ENCODE measurements at places on chromosomes 3 and 15.
A peak's percentile ranks its signal among the peaks of the same experiment; 100 is the strongest.

DNA sequence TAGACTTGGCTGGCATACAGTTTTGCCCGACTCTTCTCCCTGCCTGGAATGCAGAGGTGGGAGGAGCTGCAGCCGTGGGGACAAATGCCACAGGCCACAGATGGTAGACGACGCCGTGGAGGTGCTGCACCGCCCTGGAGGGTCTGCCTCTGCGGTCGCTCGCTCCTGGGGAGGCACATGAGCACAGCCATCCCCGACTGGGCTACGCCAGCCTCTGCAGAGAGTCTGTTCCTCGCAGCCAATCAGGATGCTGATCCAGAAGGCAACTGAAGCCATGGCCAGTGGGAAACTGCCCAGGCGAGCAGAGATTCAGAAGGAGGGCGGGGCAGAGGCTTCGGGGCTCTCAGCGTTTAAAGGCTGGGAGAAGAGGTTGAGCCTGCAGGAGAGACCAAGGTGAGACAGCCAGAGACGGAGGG lies 11.9 kb upstream of the LRRC15 start:
- no peak for DNase-seq

DNA sequence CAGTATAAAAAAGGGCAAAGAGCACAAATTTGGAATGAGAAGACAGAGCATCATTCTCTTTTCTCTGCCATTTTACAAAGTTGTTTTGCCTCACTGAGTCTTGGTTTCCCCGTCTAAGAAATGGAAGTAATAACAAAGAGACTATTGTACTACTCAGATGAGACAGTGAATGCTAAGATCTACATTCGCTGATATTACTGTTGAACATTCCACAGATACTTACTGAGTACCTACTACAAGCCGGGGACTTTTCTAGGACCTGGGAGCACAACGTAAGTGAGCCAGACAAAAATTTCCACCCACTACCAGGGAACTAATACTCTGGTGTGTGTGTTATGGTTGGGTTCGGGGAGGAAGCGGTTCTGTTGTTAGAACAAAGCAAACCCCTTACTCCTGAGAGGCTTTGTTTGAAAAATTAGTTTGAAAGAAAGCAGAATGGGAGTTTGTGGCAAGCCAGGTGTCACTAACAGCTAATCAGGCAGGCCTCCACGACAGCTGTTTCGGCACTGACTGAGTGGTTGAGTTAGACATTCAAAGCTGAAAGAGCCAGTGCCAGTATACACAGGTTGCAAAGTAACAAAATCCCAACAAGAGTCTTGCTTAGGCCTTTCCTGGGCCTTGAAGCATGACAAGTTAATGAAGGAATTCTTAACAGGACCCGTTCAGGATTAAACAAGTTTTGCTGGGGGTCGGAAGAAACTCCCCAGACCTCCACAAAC lies 458.3 kb downstream of the EDEM1 start:
- no peak for DNase-seq

GRCh38 chr3:54859184-54859583 lies 68.7 kb downstream of the LRTM1 start:
- no peak for DNase-seq

DNA sequence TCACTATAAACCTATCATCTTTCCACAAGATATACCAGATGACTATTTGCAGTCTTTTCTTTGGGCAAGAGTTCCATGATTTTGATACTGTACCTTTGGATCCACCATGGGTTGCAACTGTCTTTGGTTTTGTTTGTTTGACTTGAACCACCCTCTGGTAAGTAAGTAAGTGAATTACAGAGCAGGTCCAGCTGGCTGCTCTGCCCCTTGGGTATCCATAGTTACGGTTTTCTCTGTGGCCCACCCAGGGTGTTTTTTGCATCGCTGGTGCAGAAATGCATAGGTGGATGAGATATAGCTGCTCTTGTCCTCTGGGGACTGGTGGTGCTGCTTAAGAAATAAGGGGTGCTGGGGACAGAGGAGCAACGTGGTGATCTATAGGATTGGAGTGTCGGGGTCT lies 33.8 kb downstream of the CHDH start:
- DNase-seq: no peak

DNA sequence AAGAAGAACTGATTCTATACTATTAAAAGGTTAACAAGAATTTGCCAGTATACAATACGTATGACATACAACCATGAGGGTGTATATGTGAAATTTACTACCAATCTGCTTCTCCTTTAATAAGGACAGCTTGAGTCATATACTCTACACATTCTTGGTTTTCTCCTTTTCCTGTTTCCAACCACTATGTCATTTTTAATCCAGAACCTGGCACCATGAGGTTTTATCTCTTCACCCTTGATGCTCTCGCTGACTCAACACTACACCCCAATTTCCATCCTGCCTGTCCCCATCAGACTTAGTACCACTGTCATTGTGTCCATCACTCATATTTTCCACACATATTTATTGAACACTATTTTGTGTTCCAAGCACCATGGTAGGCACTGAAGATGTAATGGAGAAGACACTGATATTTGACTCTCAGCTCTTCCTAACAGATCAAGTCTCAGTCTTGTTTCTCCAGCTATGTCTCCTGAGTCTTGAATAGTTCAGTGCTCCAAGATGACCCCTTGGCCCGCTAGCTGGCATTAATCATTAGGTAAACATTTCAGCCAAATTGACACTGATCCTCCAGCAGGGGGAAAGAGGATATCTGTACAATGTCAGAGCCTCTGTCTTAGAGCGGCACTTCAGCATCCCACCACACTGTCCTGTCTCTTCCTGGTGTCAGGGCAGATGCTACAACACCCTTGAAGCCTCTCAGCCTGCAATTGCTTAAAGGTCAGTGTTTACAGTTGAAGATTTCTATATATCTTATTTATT lies 11.2 kb upstream of the COL8A1 start:
- no peak for DNase-seq

DNA sequence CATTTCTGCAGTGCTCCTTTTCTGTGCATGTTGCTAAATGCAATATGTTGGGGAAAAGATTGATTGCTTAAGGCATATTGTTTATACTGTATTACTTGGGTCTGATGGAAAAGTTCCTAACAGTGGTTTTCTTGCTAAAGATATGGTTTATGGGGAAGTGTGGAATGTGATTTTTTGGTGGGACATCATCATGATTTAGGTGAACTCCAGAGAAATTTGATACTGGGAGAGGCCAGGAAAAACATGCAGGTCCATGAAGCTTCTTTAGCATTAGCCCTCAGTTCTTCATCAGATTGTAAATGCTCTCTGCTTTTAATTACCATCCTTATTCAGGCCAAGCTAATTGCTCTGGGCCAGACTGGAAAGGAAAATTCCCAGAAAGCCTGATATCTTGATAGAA lies 147.5 kb downstream of the LRTM1 start:
- no peak for DNase-seq

GRCh38 chr3:70702132-70702531 lies 389.7 kb upstream of the MDFIC2 start:
- DNase-seq: no peak

GRCh38 chr15:73955861-73956742 lies 29.8 kb downstream of the LOXL1 start:
- DNase-seq: no peak

DNA sequence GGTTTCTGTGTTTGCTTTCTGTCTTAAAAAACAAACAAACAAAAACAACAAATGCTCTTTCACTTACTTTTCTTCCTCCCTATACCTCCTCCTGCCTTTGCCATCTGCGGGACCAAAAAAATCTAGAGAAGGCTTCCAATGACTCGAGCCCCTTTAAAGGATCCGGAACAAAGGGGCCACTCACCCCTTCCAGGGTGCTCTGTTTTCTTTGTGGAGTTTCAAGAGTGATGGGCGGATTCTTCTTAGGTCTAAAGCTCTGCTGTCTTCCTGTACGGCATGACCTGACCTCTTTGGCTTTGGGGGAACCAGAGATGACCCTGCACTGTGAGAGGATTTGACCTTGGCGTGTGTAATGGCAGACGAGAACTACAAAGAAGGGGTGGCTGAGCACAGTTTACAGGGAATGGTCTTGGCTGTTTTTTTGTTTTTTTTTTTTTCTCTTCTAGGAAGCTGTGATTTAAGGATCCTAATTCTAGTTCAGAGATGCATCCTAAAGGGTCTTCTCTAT lies 2.2 kb upstream of the MUC20 start:
- DNase-seq: no peak

DNA sequence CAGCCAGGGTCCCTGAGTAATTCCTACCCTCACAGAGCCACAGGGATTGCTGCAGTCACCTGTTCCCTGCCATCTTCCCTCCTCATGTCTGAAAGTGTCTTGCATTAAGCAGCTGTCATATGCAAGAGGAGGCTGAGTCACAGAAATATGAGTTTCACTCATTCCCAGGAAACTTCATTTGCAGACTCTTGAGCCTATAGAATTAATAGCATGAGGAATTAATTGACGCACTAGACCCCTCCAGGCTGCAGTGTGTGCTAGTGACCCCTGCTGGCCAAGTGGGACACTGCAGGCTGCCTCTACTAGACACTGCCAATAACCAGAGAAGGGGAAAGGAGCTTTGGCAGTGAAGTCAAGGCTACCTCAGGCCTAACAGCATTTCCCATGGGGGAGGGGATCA lies 50.6 kb upstream of the SLC6A1 start:
- no peak for DNase-seq

- no peak for DNase-seq
These were observed 247.3 kb upstream of the SUCLG2 start for GRCh38 chr3:67901681-67902080.

GRCh38 chr15:50278496-50278895 lies 13.0 kb upstream of the HDC start:
- DNase-seq: no peak

GRCh38 chr3:72322264-72322976 lies 525.8 kb downstream of the SHQ1 start:
- DNase-seq: no peak

DNA sequence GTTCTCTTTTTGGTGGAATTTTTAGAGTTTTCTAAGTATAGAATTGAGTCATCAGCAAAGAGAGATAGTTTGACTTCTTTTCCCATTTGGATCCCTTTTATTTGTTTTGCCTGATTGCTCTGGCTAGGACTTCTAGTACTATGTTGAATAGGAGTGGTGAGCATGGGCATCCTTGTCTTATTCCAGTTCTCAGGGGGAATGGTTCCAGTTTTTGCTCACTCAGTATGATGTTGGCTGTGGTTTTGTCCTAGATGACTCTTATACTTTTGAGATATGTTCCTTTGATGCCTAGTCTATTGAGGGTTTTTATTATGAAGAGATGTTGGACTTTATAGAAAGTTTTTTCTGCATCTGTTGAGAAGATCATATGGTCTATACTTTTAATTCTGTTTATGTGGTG lies 72.5 kb downstream of the TNFAIP8L3 start:
- no peak for DNase-seq

GRCh38 chr3:14486460-14486859 lies 53.7 kb downstream of the GRIP2 start:
- DNase-seq: peak; percentile 26

DNA sequence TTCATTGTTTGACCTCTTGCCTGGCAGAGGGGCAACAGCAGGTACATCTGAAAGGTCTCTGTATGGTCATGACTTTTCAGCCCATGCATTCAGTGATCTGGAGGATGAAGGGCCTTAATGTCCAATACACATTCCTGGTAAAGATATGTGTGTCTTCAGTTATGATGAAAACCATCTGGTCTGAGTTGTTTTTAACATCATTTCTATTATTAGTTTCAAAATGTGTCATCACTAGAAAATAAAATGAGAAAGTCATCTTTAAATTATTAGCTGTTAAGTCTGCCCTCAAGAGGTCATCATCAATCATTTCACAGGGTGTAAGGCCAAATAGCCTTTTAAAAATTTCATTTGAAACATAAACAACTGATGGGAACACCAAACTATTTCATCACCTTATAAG lies 92.1 kb upstream of the PLSCR4 start:
- no peak for DNase-seq

GRCh38 chr15:80906159-80906766 lies 83.4 kb downstream of the MESD start:
- no peak for DNase-seq

- DNase-seq: no peak
These were observed 195.6 kb downstream of the RPLP1 start for GRCh38 chr15:69648212-69648611.

GRCh38 chr3:155424323-155424710 lies 130.8 kb upstream of the STRIT1 start:
- DNase-seq: no peak

DNA sequence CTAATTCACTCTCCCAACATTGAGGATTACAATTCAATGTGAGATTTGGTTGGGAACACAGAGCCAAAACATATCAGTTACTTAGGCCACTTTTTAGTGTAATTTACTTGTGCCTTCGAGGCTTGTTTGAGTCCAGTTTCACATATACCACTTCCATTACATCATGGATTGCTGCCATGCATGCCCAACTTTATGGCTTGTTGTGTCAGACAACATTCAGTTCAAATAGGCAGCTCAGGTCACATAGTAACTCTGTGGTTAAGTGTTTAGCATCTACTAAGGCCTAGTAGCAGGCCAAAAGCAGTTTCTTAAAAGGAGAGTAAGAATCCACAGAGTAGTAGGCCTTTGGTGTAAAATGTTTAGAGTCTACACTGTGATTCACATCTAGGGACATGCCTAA lies 164.3 kb upstream of the GMNC start:
- DNase-seq: no peak

DNA sequence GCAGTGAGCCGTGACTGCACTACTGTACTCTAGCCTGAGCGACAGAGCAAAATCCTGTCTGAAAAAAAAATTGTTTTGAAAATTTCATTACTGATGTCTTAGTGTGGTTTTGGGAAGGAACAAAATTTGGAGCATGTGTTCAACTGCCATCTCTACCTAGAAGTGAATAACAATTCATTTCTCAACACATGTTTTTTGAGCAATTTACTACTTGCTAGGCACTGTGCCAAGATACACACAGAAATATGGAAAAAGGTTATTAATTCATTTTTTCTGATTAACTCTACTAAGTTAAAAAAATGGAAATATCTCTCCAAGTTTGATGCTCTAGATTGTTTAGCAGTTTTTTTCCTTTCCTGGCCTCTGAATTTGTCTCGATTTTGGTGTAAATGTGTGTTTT lies 5.2 kb upstream of the TCF12 start:
- no peak for DNase-seq

- no peak for DNase-seq
These were observed 7.4 kb downstream of the NKIRAS1 start for GRCh38 chr3:23909341-23909740.

DNA sequence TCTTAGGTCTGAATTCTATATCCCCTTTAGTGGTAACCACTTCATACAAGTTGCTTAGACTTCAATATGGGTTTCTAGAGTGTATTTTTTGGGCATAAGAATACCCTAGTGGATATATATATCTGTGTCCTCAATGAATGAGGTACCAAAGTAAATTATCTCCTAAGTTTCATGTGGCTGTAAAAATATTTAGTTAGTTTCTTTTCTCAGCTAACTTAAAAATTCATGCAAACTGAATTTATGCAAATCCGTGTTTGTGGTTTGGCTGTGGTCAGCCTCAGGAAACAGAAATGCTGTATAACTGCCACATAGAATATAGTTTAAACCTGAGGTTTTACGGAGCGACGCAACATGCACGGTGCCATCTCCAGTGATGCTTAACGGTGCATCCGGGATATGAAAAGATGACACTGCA lies 80.3 kb downstream of the PEX5L start:
- no peak for DNase-seq

GRCh38 chr15:76199106-76200082 lies 111.9 kb downstream of the ETFA start:
- peak; percentile 45 for DNase-seq

GRCh38 chr3:172181932-172182586 lies 142.7 kb downstream of the FNDC3B start:
- DNase-seq: no peak

- no peak for DNase-seq
These were observed 73.1 kb upstream of the FEZF2 start for GRCh38 chr3:62446337-62446940.

All from transverse colon (tissue), 4 donors.